CD8-positive, alpha-beta T cell (primary cell): ENCODE measurements at places on chromosomes 3 and 15.
A peak's percentile ranks its signal among the peaks of the same experiment; 100 is the strongest.

DNA sequence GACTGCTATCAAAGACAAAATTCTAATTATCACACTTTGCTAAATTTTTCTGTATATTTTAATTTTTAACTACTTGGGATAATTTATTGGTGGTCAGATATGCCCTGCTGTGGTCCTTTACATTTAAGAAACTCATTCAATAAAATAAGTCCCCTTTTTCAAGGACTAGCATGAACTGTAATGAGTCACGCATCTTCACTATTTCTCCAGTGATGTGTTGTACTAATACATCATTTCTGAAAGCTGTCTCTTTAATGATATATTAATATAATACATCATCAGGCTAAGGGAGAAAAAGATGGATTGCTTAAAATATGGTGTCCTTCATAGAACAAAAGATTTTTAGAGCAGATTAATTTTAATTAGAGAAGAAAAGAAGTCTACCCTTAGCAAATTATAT, 901.4 kb downstream of the DIPK2A start:
- no peak for DNase-seq

GRCh38 chr15:35445891-35446290, 100.1 kb downstream of the DPH6 start:
- no peak for DNase-seq

GRCh38 chr3:61530355-61530754, 31.0 kb upstream of the PTPRG start:
- peak; percentile 9 for DNase-seq

GRCh38 chr3:182697345-182697919, 95.9 kb upstream of the ATP11B start:
- no peak for DNase-seq

- peak; percentile 32 for DNase-seq
These were observed 60.2 kb downstream of the AMOTL2 start for GRCh38 chr3:134313847-134314587.

DNA sequence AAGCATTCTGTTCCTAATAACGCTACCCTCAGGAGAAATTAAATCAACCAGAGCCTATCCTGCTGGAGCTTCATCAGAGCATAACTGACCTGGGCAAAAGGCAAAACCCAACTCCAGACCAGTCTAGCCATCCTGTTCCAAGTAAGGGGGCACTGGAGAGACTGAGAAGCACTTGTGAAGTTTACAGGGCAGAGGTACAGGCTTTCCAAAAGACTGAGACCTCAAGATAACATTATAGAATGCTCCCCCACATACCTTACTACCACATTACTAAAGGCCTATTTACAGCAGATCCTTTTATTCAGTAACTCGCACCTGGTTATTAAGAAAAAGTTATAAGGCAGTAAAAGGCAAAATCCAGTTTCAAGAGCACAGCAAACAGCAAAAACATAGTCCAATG, 35.5 kb downstream of the RFX7 start:
- no peak for DNase-seq

GRCh38 chr3:100993309-100993708, at the start of gene ABI3BP:
Gene ABI3BP (minus strand): TSS chr3:100993421. CDS start chr3:100993384, 37 bp downstream.
- DNase-seq = no peak

DNA sequence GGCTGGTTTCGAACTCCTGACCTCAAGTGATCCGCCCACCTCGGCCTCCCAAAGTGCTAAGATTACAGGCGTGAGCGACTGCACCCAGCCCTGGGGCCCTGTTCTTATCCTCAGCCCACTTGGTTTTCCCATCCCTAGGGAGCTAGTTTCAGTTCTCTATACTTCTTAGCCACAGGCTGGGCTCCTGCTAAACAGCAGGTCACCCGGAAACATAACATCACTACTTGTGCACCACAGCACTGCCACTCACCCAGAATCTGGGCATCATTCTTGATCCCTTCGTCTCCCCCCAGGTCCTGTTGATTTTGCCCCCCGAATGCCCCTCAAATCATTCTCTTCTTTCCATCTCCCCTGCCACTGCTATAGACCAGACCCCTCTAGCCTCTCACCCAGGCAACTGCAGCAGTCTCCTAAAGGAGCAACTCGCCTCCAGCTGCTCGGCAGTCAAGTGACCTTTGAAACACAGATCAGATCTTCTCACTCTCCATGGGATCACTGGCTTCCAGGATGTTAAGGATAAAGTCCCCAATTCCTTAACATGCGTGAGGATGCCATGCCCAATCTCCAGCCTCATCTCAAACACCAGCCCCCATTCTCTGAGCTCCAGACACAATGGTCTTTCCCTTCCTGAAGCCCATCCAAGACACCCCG, 5.6 kb upstream of the AP3S2 start:
- DNase-seq = no peak

DNA sequence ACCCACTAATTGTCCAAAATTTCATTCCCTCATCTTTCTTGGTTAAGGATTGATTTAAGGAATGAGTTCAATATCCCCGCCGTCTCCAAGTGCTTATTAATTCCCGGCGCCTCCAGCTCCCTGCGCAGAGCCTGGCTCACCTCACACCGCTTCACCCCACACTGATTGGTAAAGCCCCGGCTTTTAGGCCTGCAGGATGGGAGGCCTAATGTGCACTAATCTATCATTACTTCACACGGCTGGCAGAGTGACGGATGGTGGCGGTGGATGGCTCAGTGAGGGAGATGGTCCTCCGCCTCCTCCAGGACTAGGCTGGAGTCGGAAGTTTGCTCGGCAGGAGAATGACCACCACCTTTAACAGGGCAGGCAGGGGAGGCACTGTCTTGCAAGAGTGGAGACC, 81.7 kb downstream of the MEGF11 start:
- no peak for DNase-seq

- no peak for DNase-seq
These were observed 2.0 kb upstream of the PLIN1 start for GRCh38 chr15:89681146-89681545.

- DNase-seq = no peak
These were observed 75.0 kb downstream of the LRRC28 start for GRCh38 chr15:99326235-99326634.

DNA sequence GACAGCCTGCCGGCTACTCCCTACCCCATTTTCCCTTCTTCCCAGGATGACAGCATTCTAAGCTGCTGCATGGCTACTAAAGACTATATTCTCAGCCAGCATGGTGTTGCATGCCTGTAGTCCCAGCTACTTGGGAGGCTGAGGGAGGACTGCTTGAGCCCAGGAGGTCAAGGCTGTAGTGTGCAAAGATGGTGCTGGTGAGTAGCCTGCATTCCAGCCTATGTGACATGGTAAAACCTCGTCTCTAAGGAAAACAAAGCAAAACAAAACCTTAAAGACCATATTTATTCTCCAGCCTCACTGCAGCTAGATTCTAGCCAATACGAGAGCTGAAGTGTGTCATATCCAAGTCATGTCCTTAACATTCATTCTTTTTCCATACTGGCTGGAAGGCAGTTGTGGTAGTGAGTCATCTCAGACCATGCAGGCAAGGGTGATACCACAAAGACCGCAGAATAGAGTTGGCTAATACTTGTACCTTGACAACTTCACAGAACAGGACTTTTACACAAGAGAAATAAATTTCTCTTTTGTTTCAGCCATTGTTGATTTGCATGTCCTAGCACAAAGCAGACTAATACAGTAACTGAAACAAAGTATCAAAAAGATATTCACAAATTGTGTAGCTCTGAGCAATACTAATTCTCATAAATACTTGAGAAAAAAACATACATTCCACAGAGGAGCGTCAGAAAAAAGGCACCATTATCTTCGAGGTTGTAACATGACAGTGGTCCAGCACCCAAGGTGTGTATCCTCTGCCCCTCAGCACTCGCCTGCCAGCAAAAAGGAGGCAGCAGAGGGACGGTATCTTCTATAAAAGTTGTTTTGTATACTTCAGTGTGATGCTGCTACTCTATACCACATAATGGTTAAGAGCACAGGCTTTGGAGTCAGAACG, 14.8 kb downstream of the PBRM1 start:
- DNase-seq = peak; percentile 47

DNA sequence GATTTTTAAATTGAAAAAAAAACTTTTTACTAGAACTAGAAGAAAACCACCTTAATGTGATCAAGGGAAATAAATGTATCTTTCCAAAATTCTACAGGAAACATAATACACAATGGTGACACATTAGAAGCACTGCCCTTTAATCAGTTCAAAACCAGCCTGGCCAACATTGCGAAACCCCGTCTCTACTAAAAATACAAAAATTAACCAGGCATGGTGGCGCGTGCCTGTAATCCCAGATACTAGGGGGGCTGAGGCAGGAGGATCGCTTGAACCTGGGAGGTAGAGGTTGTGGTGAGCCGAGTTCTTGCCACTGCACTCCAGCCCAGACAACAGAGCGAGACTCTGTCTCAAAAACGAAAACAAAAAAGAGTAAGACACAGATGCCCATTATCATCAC, 134.5 kb downstream of the TBC1D5 start:
- DNase-seq = no peak
